ENCODE measurements at places on chromosomes 2 and 18.

DNA sequence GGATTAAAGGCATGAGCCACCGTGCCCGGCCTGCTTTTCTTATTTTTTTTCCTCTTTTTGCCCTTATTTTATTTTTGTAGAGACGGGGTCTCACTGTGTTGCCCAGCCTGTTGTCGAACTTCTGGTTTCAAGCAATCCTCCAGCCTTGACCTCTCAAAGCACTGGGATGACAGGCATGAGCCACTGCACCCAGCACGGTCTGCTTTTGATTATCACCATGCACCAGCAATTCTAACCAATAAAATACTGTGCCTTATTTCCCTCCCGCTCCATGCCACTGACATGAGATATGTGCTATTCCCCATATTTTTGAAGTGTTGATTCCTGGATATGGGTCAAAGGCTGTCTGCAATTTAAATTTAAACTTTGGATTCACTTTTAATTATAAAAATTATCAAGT, 42.9 kb downstream of the ACYP2 start:
- no peak for DNase-seq

- DNase-seq, result no peak
Observed at GRCh38 chr2:163571423-163572102, 164.2 kb downstream of the FIGN start.

GRCh38 chr18:50507120-50507590, 52.7 kb upstream of the MAPK4 start:
- DNase-seq, result no peak

DNA sequence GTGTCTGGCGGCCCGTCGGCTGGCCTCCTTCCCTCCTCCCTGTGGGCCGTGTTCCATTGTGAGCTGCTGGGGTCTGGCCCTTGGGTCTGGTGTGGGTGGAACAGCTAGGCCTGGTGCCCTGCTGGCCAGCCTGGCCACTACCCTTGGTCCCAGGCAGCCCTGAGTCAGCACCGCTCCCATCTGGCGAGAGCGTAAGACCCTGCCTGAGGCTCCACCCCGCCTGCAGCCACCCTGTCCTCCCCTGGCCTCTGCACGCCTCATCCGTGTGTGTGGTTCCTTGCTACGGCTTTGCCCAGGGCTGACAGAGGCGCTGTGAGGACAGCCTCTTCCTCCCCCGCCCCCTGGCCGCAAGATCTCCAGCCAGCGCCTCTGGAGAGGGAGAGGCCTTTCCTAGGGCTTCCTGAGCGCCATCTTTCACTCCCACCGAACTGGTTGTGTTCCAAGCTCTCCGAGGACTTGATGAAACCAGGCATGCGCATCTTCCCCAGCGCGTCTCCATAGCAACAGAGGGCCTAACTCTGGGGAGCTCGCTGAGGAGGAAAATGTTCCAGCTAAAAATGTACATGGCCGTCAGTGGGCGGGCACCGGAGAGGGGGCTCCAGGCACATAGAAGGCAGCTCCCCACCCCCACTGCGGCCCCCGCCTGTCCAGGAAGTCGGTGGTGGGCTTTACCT, 83.0 kb downstream of the STPG4 start:
- DNase-seq, result no peak

GRCh38 chr2:62455957-62456692, 49.9 kb downstream of the TMEM17 start:
- DNase-seq, result no peak

DNA sequence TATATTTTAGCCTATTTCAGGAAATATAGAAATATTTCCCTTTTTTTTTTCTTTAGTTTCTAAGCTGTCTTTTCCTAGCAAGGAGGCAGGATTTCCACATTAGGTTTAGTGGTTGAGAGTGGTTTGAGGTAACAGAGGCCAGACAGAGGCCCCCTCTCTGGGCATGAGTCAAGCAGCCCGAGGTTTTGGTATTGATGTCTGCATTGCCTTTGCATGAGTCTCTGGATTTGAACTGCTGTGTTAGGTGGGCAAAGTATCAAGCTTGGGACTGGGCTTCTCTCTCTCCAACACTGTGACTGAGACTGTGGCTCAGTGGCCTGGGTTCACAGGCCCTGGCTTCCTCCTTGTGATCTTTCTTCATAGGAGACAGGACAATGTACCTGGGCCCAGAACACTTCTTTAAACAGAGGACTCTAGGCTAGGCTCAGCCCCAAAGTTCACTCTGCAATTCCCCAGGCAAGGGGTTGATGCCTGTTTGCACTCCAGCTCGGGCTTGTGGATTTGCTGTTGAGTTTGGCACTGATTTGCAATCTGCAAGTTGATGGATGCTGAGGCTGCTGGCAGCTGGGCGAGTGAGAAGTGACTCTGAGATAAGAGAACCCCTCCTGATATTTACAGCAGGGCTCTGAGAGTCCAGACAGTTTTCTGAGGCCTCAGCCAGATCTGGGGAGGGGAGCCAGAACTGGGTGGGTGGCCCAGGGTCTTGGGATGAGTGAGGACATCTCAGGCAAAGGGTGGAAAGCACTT, 271.2 kb downstream of the EN1 start:
- no peak for DNase-seq

DNA sequence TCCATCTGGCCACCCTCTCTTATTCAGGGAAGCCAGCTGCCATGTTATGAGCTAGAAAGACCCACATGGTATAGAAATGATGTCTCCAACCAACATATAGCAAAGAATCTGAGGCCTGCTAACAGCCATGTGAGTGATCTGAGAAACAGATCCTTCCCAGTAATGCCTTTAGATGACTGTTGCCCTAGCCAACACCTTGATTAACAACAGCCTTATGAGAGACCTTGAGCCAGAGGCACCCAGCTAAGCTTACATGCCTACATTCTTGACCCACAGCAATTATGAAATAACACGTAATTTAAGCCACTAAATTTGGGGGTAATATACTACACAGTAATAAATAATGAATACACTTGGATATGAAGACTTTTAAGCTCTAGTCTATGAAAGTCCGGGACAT, 13.0 kb downstream of the KANSL1L start:
- DNase-seq, result no peak

DNA sequence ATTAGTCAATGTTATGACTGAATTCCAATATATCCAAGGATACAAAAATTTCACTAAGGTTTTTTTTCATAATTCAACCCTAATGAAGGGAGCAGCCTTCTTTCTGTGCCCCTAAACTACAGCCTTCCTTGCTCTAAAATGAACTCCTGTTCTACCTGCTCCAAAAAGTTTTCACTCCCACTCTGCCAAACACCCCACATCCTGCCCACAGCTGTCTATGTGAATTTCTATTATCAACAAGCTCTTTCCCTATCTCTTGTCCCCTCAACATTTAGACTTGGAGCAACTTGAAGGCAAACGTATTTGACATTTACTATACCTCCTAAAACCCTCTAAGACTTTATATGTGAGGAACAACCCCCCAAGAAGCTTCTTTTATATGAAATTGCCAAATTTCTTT, 2.5 kb downstream of the STAT4 start:
- no peak for DNase-seq

DNA sequence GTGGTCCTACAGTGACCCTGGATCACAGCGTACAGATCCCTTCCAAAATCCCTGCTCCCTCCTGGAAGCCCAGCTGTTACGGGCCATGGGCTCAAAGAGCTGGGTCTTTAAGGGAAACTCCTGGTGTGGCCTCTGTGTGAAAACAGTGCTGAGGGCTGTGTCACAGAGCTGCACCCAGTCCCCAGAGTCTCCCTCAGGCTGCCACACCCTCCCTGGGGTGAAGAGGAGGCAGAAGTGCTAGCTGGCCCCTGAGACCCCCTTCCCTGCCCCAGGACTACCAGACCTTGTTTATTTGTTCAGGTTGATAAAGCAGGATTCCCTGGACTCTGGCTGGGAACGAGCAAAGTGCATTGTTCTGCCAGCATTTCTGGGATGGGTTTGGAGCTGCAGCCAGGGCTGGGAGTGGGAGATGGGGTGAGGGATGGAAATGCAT, 7.7 kb downstream of the ATOH8 start:
- no peak for DNase-seq

DNA sequence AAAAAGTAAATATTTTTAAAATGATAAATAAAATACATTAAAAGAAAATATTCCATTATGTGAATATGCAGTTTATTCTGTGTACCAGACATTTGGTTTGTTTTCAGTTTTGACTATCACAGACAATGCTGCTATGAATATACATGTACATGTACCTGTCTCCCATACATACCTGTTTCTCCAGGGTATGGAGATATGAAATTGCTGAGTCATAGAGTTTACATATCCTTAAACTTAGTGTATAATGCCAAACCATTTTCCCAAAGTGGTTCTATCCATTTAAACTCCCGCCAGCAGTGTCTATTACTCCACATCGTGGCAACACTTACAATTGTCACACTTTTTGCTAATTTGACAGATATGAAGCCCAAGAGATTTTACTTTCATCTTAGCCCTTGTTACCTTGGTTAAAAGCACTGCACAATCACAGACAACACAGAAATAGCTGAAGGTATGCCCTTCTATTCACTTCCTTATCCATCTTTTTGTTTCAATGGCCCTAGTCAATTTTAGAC, 56.3 kb downstream of the ZNF521 start:
- DNase-seq, result no peak

DNA sequence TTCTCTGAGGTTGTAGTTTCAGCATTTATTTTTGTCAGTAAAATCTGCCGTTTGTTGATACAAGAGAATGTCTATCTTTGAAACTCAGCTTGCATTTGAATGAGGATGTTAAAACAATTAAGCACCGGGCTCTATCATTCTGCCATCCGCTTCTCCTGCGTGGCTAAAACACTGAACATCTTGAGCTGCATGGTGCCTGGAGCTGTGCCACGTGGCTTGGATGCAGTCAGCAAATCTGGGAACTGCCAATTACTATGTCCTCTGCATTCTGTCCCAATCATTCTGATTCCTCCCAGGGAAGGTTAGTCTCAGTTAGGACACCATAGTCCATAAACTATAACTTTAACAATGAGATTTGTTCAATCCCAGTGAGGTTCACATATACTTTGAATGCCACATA, 598.4 kb downstream of the FBXO15 start:
- DNase-seq, result no peak

- no peak for DNase-seq
Observed at GRCh38 chr2:159206736-159207380, 79.6 kb downstream of the WDSUB1 start.

- DNase-seq, result no peak
Observed at GRCh38 chr2:190129421-190130199, 67.1 kb upstream of the MSTN start.

DNA sequence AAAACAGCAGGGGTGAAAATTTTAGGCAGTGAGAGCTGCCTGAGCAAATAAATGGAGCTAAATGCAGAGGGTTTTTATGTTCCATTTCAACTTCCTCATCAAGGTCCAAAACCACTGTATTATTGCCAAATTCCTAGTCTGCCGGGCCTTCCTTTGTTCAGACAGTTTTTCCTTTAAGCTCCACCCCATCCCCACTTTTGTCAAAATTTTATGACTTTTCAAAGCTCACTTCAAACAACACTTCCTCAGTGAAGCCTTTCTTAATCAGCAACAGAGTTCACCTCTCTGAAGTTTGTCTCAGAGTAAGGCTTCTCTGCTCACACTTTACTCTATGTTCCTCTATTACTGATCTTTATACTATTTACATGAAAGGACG, 81.3 kb downstream of the CERKL start:
- DNase-seq, result no peak

- no peak for DNase-seq
Observed at GRCh38 chr2:148273158-148273691, 252.3 kb downstream of the MBD5 start.

GRCh38 chr2:215409331-215410127, 26.3 kb downstream of the FN1 start:
- DNase-seq, result no peak

DNA sequence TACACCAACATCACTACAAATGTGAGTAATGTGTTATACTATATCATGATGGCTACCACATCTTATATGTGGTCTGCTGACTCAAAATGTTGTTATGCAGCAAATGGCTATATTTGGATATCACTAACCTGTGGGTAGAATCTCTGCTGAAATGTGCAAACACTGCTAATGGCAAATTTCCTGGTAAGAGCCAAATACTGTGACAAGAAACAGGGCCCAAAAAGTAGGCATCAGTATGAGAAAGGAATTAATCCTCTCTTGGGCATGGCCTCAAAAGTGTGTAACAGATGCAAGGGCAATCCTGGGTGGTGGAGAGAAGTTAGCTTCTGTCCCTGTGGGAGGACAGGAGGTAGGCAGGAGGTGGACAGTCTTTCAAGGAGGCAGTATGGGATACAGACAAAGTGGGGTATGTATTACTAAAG, 13.3 kb downstream of the ATF2 start:
- DNase-seq, result no peak

DNA sequence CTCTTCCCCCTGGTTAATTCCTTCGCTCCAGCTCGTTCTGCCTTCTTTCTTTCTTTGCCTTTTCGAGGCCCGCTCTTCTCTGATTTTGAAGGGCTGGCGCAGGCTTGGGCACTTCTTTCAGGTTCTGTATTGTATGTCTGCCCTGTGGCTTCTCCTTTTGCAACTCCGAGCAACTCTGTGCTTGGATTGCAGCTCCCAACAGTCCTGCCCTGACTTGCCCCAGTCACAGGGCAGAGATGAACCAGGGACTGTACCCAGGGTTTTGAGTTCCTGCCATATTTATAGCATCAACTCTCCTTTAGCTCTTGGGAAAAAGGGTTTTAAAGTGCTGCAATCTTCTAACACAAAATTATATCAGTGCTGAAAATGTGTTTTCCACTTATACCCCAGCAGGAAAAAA, 31.1 kb upstream of the CD8A start:
- no peak for DNase-seq

DNA sequence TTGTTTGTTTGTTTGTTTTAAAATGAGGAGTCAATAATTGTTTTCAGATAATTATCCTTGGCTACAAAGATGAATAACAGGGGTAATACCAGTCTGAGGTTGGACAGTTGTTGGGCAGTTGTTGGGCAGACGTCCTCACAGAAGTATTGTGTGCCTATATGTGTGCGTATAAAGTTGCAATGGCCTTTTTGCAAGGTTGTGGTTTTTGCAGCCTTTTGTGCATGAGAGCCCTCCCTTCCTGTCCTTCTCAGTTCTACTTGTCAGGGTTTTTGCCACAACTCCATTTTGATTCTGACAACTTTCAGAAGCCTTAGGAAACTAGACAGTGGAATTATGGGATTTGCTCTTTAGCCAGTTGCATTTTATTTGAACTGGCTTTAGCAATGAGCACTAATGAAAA, 6.0 kb upstream of the STK39 start:
- no peak for DNase-seq

DNA sequence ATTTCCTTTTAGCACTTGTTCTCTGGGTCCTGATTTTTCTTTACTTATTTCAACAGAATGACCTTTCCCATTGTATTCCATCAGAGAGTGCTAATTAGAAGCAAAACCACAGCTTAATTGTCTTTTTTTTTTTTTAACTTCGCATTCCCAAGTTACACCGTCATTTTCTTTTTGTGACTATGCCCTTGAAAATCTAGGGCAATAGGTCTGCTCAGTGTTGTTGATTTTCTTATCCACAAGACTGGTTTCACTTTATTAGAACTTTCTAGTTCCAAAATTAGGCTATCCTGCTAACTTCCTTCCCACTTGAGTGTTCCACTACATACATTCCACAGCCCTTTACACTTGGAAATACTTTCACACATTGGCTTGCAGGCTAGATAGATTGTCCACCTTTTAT, 18.7 kb upstream of the ADAM17 start:
- DNase-seq, result no peak

GRCh38 chr2:210503725-210504191, 27.2 kb upstream of the LANCL1 start:
- no peak for DNase-seq

Measured in NCI-H187 treated with DMSO at 0.1 percent for 48 hours (cell line).